ENCODE measurements at places on chromosomes 4 and X. TPM values are rescaled to one million over a fixed set of nuclear protein-coding genes. Genes with fewer than 3 reads are reported as not detected.

The GPR173 gene
- polyA plus RNA-seq: 0.20 TPM

The PPID gene
- polyA plus RNA-seq: 12.7 TPM

The DUSP21 gene
- not detected for polyA plus RNA-seq

The SPATA18 gene
- 4.1 TPM for polyA plus RNA-seq

The RPL9 gene
- polyA plus RNA-seq: 1,162 TPM

The TGIF2LX gene
- polyA plus RNA-seq: not detected

- no peak for DNase-seq
Observed at GRCh38 chr4:118032691-118033090, 1.6 kb upstream of the NDST3 start.

GRCh38 chr4:148192526-148192925, 249.7 kb downstream of the NR3C2 start:
- no peak for DNase-seq

- no peak for DNase-seq
Observed at GRCh38 chr4:7393601-7394575, 40.8 kb downstream of the PSAPL1 start.

- no peak for DNase-seq
Observed at GRCh38 chrX:105869701-105870100, 47.4 kb downstream of the NRK start.

- DNase-seq: no peak
Observed at GRCh38 chrX:69189576-69190371, 24.5 kb upstream of the PJA1 start.

DNA sequence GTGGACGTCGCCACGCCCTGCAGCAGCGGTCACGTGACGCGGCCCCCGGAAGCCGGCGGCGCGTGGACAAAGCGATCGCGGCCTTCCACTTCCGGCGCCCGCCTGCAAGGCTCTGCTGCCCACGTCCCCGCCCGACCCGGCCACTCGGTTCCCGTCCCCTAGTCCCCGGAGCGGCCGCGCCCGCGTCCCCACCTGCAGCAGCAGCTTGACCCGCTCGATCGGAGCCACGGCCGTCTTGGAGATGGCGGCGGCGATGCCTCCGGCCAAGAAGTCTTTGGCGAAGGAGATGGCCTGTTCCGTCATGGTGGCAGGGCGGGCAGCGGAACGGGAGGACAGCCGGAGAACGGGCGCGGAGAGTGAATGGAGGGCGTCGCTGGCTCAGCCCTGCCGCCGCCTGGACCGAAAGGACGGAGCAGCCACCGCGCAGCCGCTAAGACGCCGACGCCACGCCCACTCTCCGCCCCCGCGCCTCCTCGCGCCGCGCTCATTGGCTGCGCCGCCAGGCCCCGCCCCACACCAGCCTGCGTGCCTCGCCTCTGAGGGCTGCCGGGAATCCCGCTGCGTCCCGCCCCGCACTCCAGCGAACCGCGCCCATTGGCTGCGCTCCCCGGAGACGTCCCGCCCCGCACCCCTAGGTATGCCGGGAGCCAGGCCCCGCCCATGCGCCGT, at the start of gene SLC25A6:
Gene SLC25A6 (minus strand): TSS at position 407 of the 669 bp plus-strand sequence. CDS start 104 bp downstream, at position 303.
- peak; percentile 60 for DNase-seq
